ENCODE measurements at places on chromosomes 3 and 15.
A peak's percentile ranks its signal among the peaks of the same experiment; 100 is the strongest.

GRCh38 chr3:29922992-29923746 is 642.3 kb downstream of the RBMS3 start:
- ATAC-seq, result peak; percentile 87

- ATAC-seq, result no peak
These were observed 83.7 kb downstream of the BCHE start for GRCh38 chr3:165753560-165753959.

- ATAC-seq, result no peak
These were observed 4.8 kb upstream of the PDE8A start for GRCh38 chr15:84976746-84977345.

GRCh38 chr15:78195735-78196201 is 38.6 kb downstream of the ACSBG1 start:
- ATAC-seq, result peak; percentile 41

- no peak for ATAC-seq
These were observed 37.0 kb upstream of the GCSAM start for GRCh38 chr3:112170046-112170445.

DNA sequence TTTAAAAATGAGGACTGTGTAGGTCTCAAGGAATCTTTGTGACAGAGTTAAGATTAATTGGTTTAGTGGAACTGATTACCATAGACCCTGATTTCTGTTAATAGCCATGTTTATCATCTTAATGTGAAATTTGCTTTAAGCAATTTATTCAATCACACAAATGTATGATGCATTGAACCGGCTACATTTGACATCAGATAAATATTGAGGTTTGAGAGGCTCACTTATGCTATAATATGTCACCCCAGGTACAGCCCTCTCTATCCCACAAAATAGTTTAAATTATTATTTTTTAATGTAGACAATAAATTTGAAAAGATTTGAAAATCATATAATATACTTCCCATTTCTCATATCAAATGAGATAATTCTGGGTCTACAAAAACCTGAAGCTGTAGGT is 413.3 kb downstream of the NAALADL2 start:
- no peak for ATAC-seq

DNA sequence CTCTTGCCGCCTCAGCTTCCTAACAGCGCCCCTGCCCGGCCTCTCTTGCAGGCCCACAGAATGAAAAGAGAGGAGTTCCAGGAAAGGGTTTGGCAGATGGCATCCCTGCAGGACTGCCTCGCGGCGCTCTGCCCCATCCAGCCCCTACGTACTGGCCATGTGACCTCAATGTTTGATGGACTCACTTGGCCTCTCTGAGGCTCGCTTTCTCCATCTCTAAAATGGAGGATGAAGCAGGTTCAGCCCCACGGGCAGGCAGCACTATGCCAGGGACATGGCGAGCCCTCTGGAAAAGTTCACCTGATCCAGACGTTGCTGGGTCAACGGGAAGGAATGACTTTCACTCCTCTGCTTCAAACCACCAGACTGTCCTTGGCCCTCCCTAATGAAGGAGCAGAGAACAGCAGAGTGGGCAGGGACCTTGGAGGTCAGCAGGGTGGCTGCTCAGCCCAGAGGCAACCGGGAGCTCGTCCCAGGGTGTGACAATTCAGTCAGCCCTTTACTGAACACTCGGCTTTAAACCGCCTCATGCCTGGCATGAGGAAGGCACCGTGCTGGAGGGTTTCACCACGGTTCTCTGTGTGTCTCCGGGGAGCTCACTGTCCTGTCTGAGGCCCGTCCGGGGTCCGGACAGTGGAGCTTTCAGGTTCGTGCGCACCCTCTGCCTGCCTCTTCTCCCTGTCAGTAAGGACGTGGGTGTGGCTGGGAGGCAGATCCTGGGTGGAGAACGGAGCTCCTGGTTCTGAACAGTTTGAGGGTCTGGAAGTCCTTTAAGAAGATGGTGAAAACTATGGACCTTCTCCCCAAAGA is 101.3 kb downstream of the LINGO1 start:
- ATAC-seq, result no peak

- ATAC-seq, result no peak
These were observed 71.0 kb upstream of the ZBED2 start for GRCh38 chr3:111666041-111666735.
